ENCODE measurements at places on chromosomes 16 and 17.
A peak's percentile ranks its signal among the peaks of the same experiment; 100 is the strongest.

DNA sequence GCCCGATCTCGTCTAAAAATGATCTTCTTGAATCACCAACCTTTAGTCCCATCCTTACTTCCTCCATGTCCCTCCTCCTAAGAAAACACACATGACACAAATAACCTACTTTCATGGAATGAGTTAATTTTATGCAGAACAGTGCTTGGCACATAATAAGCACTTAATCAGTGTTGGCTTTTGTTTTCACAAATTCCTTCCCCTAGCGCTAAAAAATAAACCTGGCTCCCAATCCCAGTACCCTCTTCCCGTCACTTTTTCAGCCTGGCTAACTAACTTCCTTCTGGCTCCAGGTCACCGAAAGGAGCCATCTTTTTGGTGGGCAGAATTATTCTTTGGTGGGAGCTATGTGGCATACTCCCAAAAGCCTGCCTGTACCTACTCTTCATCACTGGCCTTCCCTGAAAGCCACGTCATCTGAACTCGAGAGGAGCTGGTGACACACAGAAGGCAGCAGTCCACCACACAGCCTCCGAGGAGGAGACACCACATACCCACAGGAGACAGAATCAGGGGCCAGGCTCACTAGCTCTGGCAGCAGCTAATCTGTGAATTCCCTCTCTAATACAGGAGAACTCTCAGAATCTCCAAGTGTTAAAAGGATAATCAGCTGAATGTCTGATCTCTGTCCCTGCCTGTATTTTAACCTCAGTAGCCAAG lies 114.5 kb downstream of the SMG6 start:
- no peak for DNase-seq

DNA sequence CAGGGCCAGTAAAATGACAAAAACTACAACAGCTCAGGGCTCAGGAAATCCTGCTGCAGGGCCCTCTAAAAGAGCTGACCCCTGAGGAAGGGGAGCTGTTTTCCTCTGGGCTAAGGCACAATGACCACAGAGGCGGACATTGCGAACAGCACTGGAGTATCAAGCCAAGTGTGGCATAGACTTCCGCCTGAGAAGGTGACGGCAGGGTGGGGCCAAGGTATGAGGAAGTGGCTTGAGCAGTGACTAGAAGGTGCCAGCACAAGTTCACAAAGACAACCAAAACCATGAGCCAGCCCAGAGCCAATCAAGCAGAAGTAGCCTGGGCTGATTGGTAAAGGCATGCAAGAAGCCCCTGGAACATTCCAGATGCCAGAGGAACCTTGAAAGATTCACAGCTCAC lies 13.9 kb downstream of the ERN2 start:
- no peak for DNase-seq

DNA sequence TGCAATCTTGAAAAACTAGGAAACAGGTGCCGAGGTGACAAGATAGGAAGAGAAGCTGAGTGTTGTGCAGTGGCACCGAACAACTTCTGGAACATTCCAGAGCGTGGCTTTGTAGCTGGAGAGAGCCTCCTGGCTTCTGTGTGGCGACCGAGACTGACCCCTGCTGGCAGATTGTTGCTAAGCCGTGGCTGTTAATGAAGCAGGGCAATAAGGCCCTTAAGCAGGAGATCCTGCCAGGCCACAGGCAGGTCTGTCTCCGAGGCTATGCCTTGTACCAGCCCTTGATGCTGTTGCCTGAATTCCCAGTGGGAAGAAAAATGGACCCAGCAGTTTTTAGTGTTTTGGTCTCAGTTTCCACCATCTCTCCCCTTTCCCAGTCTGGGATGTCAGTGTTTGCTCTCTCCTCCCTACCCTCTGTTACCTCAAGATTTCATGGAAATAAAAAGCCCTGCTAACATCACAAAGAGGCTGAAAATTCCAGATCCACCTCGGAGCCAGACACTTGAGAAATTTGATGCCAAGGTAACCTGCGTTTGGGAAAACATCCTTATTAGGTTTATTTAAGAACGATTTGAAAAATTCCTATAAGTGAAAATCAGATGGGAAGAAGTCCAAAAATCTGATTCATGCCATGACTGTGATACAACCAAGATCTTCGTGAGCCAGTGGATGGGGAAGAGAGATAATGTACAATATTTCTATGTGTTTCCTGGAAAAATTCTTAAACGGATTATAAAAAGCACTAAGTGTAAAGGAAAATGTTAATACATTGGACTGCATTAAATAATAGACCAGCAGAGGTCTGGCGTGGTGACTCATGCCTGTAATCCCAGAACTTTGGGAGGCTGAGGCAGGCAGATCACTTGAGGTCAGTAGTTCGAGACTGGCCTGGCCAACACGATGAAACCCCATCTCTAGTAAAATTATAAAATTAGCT lies 265.1 kb downstream of the PRKCA start:
- peak; percentile 68 for DNase-seq

DNA sequence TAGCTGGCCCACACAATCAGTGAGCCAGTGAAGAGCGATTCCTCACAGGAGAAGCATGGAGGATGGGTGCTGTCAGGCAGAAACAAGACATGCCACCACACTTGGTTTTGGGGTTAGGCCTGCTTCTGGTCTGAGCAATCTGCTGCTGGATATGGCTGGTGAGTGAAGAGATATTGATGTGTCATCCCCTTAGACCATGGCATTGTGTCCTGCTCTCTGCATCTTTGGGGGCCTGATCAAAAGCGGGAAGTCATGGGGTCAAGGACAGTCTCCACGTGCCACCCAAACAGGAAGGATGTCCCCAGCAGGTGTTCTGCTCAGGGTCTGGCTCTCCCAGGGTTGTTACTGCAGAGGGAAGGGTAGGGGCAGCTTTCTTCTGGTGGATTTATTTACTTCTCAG lies 140.7 kb downstream of the PRKCB start:
- DNase-seq = no peak

- DNase-seq = no peak
Observed at GRCh38 chr16:28140788-28141618, 70.8 kb downstream of the XPO6 start.

DNA sequence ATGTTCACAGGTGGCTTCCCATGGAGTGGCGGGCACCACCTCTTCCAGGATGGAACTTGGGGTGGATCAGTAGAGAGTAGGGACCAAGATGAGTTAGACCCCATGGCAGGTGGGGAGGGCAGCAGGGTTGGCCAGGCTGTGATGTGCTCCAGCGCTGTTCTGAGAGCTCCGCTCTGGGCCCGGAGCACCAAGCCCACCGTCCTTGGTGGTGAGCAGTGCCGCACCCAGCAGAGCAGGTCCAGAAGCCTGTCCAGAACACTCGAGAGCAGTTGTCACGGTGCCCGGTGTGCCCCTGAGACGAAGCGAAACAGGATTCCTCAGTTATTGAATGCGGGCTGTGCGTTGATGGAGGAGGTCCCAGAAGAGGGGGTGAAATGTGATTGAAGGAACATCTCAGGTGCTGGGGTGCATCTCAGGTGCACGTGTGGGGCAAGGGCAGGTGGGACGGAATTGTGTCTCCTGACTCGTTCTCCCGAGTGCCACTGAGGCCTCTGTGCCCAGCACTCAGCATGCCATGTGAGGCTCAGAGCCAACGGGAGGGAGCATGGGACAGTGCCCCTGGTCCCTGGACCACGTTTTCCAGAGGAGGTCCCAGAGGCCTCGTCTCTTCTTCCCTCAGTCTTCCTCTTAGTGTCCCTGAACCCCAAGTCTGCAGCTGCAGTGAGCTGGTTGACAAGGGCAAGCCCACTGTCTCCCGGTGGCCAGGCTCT lies 39.5 kb downstream of the COX4I1 start:
- no peak for DNase-seq

GRCh38 chr16:74667255-74667700 lies 601 bp upstream of the RFWD3 start:
- DNase-seq = no peak

GRCh38 chr17:48583708-48584222 lies 5.6 kb upstream of the HOXB4 start:
- DNase-seq = no peak

GRCh38 chr17:2967515-2967914 lies 95.9 kb downstream of the OR1D5 start:
- no peak for DNase-seq

- no peak for DNase-seq
Observed at GRCh38 chr17:38361694-38362465, 10.2 kb downstream of the SOCS7 start.

- DNase-seq = no peak
Observed at GRCh38 chr16:86202267-86202666, 303.3 kb downstream of the IRF8 start.

GRCh38 chr17:65902831-65903522 lies 289.0 kb downstream of the CEP112 start:
- no peak for DNase-seq

DNA sequence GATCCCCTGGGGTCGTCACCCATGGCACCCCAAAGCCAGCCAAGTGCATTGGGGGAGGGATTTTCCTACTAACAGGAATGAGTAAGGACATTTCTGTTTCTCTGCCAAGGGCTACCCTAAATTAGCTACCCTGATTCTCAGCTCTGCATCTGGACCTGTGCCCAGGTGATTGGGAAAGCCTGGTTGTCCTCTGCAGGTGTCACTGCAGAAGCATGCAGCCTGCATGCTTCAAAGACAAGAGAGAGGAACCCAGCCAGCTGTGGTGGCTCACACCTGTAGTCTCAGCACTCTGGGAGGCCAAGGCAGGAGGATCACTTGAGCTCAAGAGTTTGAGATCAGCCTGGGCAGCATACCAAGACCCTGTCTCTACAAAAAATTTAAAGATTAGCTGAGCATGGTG lies 19.6 kb downstream of the BEAN1 start:
- DNase-seq = no peak

- DNase-seq = no peak
Observed at GRCh38 chr16:68752602-68753001, 15.5 kb downstream of the CDH1 start.

DNA sequence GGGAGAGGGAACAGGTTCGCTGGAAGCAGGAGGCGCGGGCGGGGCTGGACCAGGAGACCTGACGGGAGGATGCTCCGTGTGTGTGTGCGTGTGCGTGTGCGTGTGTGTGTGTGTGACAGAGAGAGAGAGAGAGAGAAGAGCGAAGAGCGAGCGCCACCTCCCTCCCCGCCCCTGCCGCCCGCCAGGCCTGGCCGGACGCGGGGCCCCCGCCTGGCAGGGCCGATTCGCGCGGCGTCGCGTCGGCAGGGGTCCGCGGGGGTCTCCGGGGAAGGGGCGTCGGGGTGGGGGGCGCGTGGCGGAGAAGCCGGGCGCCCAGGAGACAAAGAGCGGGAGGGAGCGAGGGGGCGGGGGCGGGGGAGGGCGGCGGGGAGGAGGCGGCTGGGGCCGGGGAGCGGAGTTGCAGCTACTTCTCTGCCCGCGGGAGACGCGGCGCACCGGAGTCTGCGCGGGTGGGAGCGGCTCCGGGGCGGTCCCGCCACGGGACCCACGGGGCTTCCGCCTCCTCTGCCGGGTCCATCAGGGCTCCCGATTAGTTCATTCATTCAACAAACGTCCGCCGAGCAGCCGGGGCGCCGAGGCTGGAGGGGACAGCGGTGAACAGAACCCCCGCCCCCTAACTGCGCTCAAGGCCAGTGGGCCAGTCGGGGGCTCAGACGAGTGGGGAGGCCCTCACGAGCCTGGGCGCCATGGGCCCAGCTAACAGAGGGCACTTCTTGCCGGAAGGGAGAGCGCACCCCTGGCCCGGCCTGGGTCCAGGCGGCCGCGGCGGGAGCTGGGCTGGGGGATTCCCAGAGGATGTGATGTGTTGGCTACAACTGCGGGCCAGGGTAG lies at the start of gene SAMD14:
TSS of gene SAMD14 (minus strand) at position 433 of the 831 bp plus-strand sequence. CDS start 5,201 bp downstream, outside the sequence.
- DNase-seq = no peak

- no peak for DNase-seq
Observed at GRCh38 chr17:82444941-82445521, 5.5 kb downstream of the CYBC1 start.

DNA sequence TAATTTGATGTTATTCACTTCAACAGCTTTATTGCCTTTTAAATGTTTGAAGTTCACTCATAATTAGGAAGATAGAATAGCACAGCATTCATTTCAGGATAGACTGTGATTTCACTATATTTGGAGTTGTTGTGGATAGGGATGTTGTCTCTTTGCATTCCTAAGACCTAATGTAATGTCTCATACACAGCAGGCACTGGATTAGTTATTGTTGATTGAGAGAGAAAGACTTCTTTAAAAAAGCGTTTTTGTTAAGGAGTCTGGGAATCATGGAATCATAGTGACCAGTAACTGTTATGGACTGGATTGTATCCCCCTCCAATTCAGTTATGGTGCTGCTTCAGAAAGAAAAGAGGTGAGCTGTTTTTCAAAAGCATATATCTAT lies 122.0 kb downstream of the USP22 start:
- no peak for DNase-seq

DNA sequence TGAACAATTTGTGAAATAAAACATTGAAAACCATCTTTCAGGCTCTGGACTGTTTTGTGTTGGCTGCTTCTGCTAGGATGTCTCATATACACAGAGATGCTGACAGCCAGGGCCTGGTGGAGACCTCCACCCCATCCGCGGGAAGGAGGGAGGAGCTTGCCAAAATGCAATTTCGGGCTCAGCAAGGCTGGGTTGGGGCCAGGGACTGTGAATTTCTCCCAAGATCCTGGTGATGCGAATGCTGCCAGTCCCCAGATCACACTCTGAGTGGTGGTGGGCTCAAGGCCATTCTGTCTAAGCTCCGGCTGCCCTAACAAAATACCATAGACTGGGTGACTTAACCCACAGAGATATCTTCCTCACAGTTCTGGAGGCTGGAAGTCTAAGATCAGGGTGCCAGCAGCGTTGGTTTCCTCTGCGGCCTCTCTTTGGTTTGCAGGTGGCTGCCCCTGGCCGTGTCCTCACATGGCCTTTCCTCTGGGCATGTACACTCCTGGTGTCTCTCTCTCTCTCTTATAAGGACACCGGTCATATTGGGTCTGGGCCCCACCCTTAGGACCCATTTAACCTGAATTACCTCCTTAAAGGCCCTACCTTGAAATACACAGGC lies 89.8 kb downstream of the CRISPLD2 start:
- DNase-seq = no peak

DNA sequence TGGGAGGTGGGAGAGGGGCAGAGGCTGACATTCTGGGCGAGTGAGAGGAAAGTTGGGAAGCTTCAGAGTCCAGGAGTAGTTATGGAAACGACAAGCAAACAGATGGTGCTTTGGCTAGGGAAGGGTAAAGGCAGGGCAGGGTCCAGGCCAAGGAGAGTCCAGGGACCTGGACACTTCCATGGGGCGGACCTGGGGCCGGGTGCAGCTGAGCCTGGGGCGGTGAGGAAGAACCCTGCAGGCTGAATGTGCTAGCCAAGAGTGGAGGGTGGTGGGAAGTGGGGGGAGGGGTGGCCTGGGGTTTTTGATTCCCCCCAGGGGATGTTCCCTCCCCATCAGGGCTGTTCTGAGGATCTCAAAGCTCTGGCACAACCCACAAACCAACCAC lies 2.6 kb downstream of the PPP1R9B start:
- DNase-seq = no peak

DNA sequence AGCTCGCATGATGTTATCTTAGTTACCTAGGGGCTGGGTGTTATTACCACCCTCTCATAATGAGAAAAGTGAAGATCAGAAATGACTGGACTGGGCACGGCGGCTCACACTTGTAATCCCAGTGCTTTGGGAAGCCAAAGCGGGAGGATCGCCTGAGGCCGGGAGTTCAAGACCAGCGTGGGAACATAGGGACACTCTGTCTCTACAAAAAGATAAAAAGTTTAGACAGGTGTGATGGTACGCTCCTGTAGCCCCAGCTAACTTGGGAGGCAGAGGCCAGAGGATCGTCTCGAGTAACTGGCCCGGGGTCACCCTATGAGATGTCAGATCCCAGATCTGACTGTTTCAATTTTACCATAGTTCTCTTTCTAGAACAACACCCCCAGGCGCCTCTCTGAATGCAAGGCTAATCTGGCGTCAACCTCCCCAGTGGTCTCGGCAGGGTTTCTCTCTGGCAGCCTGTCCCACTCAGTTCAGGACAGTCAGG lies 1.9 kb upstream of the CCDC102A start:
- no peak for DNase-seq
